GM12891 (cell line): ENCODE measurements at places on chromosomes 7 and 10.

- no peak for DNase-seq
Observed at GRCh38 chr7:18708204-18708603, 212.7 kb downstream of the HDAC9 start.

- peak; percentile 43 for DNase-seq
Observed at GRCh38 chr10:45373003-45373575, 927 bp upstream of the ALOX5 start.

- DNase-seq: no peak
Observed at GRCh38 chr10:11179516-11180105, 161.9 kb downstream of the CELF2 start.

GRCh38 chr7:139772115-139772514 lies 5.7 kb downstream of the HIPK2 start:
- DNase-seq: no peak

DNA sequence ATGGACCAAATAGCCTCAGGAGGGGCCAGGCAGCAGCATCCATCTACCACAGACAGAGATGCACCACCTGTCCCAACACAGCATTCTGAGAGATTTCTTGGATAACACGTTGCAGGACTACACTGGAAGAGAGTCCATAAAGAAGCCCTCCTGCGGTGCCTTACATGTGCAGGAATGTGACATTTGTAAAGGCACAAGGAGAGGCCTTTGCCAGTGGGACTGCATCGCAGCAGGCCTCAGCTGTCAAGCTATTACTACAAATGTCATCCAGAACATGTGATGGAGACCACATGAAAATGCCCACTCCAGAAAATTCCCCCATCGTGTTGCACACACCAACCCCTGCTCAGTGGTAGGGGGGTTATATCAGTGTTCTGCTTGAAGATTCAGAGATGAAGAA lies 77.4 kb downstream of the ATXN7L1 start:
- no peak for DNase-seq

- DNase-seq: no peak
Observed at GRCh38 chr10:45008524-45009161, 7.9 kb downstream of the ZNF22 start.

- no peak for DNase-seq
Observed at GRCh38 chr10:102600816-102601215, 43.5 kb upstream of the TRIM8 start.

GRCh38 chr10:78602201-78602932 lies 466.4 kb upstream of the ZMIZ1 start:
- DNase-seq: no peak

GRCh38 chr7:27095897-27096767 lies at the start of gene HOXA1:
TSS of gene HOXA1 (minus strand) at chr7:27096000. CDS start at chr7:27095912, 88 bp downstream.
- peak; percentile 75 for DNase-seq

GRCh38 chr10:71829171-71829570 lies 21.9 kb downstream of the PSAP start:
- DNase-seq: no peak

GRCh38 chr10:53893061-53893460 lies 908.0 kb downstream of the PCDH15 start:
- DNase-seq: no peak

GRCh38 chr7:122764020-122764419 lies 61.3 kb upstream of the RNF148 start:
- no peak for DNase-seq

GRCh38 chr10:33388785-33389184 lies 54.3 kb upstream of the NRP1 start:
- DNase-seq: no peak

GRCh38 chr7:28165261-28165660 lies 15.3 kb downstream of the JAZF1 start:
- no peak for DNase-seq

- DNase-seq: no peak
Observed at GRCh38 chr10:103783681-103784080, 71.7 kb downstream of the SH3PXD2A start.

DNA sequence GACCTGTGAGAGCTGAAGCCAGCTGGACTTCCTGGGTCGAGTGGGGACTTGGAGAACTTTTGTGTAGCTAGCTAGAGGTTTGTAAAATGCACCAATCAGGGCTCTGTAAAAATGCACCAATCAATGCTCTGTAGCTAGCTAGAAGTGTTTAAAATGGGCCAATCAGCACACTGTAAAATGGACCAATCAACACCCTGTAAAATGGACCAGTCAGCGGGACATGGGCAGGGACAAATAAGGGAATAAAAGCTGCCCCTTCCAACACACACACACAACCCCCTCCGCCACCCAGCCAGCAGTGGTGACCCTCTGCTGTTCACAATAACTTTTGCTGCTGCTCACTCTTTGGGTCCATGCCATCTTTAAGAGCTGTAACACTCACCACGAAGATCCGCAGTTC lies 7.1 kb downstream of the ZNF511 start:
- no peak for DNase-seq

DNA sequence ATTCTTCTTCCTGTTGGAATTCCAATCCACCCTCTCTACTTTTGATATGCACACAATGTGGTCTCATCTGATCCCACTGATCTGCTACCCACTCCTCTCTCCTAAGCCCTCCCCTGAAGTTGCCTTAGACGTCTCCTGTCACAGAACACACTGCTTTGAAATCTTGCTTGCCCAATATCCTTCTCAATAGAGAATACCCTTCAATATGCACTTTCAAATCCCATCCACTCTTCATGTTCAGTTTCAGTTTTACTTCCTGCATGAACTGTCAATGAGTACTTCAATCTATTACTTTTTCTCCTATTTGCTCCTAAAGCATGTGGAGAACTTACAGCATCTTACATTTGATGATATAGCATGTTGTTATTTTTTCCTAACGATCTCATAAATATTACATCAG lies 93.5 kb downstream of the UPF2 start:
- no peak for DNase-seq

DNA sequence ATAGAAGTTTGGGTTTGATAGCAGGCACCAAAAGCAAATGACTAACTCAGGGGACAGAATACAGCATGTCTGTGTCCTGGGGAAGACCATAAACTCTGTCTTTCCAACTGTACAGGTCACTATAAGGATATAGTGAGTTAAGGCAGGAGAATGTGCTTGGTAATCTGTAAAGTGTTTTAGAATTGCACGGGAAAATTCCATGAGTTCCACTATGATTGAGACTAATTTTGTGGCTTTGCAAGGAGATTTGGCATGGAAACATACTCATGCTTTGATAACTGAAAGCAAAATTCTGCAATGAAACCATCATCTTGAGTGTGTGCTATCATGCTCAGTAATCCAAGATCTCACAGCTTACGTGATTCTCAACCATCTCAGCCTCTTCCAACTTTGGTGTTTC lies 152.6 kb downstream of the PKD1L1 start:
- no peak for DNase-seq

DNA sequence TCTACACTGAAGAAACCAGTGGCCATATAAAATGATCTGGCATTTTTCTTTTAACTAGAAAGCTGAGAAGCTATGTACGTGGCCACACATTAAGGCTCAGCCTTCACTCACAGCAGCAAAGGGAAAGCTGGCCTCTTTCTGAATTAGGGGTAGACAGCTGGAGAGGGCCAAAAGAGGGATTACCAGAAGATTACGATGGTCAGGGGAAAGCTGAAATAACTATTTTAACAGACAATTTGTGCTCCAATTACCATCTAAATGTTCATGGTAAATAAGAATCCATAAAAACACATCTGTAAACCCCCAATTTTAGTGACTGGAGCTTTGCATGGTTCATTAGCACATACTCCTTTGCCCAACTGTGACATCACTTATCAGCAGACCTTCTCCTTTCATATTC lies 314.3 kb downstream of the HPSE2 start:
- no peak for DNase-seq

DNA sequence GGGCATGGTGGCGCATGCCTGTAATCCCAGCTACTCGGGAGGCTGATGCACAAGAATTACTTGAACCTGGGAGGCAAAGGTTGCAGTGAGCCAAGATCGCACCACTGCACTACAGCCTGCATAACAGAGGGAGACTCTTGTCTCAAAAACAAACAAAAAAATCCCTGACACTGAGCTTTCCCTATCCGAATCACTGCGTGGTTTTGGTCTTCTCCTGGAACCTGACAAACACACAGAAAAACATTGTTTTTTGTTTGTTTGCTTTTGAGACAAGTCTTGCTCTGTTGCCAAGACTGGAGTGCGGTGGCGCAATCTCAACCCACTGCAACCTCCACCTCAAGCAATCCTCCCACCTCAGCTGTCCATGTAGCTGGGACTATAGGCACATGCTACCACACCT lies 50.4 kb upstream of the PTPRN2 start:
- no peak for DNase-seq

- DNase-seq: no peak
Observed at GRCh38 chr10:99927721-99928280, 81.9 kb downstream of the DNMBP start.

- DNase-seq: no peak
Observed at GRCh38 chr10:122435212-122435827, 19.1 kb upstream of the ARMS2 start.

DNA sequence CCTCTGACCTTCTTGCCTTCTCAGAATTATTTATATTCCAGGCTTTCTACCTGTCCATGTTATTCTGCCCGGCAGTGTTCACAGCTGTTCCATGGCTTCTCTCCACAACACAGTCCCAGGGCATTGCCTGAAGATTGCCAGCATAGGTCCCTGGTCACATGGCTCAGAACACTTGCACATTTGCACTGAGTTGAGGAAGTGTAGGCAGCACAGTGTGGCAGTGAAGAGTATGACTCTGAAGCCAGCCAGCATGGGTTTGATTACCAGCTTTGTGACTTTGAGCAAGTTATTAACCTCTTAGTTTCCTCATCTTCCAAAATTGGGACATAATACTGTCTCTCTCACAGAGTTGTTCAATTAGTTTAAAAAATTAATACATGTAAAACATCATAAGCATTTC lies 73.2 kb upstream of the NEUROD6 start:
- DNase-seq: no peak

GRCh38 chr10:101291331-101292193 lies 62.3 kb upstream of the LBX1 start:
- peak; percentile 62 for DNase-seq

DNA sequence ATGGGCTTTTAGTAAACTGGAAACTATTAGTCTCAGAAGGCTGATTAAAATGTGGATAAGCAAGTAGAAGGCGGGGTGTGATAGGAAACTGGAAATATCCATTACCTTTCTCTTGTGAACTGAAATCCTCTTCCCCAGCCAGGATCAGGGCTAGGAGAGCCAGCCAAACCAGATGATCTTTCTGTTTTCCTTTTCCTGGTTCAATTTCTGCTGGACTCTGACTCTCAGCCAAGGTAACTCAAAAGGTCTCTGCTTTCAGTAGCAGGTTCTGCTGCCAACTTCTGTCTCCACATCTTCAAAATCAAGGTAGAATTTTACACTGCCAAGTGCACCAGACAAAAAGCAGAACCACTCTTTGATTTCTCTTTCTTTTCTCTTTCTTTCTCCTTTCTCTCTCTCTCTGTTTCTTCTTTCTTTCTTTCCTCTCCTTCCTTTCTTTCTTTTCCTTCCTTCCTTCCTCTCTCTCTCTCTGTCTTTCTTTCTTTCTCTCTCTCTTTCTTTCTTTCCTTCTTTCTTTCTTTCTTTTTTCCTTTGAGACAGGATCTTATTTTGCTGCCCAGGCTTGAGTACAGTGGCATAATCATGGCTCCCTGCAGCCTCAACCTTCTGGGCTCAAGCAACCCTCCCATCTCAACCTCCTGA lies 30.8 kb downstream of the OTUD1 start:
- DNase-seq: no peak

- DNase-seq: no peak
Observed at GRCh38 chr10:47081264-47081663, 170.0 kb downstream of the PTPN20 start.

DNA sequence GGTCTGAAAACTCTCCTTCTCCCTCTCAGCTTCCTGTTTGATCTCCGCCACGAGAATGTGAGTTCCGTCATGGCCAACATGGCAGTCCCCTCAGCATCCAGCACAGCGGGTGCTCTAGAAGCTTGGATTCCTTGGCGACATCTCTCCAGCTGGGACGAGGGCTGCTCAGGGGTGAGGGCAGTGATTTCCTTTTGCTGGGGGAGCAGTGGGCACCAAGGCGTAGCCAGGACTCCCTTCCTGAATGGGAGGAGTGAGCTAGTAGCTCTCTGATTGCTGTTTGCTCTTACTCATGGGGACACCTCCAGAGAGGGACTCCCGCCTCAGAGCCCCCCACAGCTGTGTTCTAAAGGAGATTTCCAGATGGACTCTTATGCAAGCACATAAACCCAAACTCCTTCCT lies 28.8 kb upstream of the CTBP2 start:
- DNase-seq: no peak

GRCh38 chr10:127527891-127528290 lies 21.2 kb upstream of the NPS start:
- no peak for DNase-seq

- DNase-seq: no peak
Observed at GRCh38 chr10:95493862-95494261, 67.3 kb downstream of the SORBS1 start.

GRCh38 chr10:126087796-126088505 lies 191.6 kb downstream of the FANK1 start:
- no peak for DNase-seq

GRCh38 chr7:90230834-90231233 lies 14.1 kb upstream of the CFAP69 start:
- no peak for DNase-seq

DNA sequence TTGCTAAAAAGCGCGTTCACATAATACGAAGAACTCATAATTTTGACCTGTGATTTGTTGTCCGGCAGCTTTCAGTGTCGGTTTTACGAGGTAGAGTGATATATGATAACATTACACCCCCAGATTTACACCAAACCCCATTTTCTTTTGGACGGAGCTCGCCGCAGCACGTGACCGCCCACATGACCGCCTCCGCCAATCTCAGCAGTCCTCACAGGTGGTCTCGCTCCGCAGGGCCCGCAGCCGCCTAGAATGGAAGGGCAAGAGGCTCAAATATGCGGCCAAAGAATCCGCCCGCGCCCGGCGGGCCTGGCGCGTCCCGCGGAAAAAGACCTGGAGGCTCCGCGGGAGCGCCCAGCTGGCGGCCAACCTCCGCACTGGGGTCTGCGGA lies at the start of gene HOXA7:
Gene HOXA7, minus strand, starts transcription at position 168 of the 391 bp plus-strand sequence. Its CDS starts 130 bp downstream, at position 38.
- DNase-seq: no peak

- DNase-seq: no peak
Observed at GRCh38 chr7:107967420-107967819, 35.5 kb downstream of the LAMB1 start.

GRCh38 chr7:25750744-25751508 lies 401.1 kb upstream of the NFE2L3 start:
- DNase-seq: no peak

- no peak for DNase-seq
Observed at GRCh38 chr7:43569424-43569823, 13.5 kb upstream of the STK17A start.
